Stimulated activated CD8-positive, alpha-beta memory T cell treated with anti-CD3 and anti-CD28 coated beads, Interleukin-2, amount 100 ng/mL, for 1 hour (primary cell): ENCODE measurements at places on chromosomes 5 and 9.

DNA sequence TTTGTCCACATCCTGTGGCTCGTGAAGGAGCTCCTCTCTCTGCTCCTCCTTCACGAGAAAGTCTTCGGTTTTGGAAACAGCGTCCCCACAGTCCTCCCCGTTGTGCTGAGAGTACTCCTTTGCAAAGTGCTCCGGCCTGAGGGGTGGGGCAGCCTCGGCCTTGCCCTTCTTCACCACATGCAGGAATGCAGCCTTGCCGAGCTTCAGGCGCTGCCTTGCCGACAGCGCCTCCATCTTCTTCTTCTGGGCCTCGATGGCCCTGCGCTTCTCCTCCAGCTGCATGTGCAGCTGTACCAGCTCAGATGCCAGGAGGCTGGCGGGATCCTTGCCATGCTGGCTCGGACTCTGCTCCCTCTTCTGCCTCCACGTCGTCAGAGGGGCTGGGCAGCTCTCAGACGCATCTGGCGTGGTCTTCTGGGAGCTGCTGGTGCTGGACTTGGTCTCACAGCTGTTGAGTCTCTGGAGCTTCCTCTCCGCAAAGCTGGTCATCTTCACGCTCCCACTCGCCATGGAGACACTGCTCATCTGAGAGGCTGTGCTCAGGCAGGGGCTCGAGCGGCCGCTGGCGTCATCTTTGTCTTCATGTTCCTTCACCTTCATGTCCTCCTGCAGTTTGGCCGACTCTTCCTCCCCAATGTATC, 85.5 kb downstream of the CAMSAP1 start:
- DNase-seq, result no peak

DNA sequence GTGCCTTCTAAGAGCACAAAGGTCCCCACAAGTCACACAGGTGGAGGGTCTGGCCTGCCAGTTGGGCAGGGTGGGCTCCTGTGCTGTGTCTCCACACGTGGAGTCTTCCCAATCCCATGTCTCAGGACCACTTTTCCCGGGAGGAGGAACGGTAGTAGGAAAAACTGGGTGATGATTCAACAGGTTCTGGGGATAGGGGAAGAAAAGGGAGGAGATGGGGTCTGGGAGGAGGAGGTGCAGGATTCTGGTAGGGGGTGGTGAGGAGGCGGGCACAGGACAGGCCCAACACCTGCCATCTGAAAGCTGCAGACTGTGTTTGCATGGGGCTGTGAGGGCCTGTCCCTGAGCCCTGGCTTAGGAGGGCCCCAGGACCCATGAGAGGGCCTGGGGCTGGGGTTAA, 215.2 kb downstream of the HSPA4 start:
- no peak for DNase-seq

GRCh38 chr5:76325876-76326491, 77.1 kb upstream of the IQGAP2 start:
- DNase-seq, result peak; percentile 12

DNA sequence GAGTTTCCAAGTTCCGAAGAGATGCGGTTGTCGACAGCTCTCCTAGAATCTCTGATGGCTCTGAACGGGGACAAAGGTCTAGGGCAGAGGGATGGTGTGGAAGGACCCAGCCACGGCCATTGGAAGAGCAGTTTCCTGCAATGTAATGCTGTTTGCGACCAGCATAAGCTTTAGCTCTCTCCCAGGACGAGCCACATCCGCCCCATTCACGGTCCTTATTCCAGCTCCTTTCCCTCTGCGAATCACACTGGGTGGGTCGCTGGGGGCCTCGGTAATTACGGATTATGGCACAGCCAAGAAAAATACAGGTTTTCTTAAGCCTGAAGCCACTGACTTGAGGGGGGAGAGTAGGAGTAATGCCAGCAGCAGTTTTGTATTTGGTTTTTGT, 22.7 kb downstream of the ANXA2R start:
- DNase-seq, result no peak

GRCh38 chr5:17005107-17005828, 69.2 kb upstream of the MYO10 start:
- no peak for DNase-seq

- DNase-seq, result no peak
Measured at GRCh38 chr9:98854266-98854665, 46.8 kb downstream of the GALNT12 start.

DNA sequence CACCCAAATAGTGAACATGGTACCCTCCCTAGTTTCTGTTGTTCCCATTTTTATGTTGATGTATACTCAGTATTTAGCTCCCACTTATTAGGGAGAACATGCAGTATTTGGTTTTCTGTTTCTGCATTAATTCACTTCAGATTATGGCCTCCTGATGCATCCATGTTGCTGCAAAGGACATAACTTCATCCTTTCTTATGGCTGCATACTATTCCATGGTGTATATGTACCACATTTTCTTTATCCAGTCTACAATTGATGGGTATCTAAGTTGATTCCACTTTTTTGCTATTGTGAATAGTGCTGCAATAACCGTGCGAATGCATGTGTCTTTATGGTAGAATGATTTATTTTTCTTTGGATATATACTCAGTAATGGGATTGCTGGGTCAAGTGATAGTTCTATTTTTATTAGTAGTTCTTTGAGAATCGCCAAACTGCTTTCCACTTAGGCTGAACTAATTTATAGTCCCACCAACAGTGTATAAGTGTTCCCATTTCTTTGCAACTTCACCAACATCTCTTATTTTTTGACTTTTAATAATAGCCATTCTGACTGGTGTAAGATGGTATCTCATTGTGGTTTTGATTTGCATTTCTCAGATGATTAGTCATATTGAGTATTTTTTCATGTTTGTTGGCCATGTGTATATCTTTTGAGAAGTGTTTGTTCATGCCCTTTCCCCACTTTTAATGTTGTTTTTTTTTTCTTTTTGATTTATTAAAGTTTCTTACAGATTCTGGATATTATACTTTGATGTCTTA, 79.6 kb downstream of the SMIM15 start:
- no peak for DNase-seq
